ENCODE measurements at places on chromosomes 4 and X.

DNA sequence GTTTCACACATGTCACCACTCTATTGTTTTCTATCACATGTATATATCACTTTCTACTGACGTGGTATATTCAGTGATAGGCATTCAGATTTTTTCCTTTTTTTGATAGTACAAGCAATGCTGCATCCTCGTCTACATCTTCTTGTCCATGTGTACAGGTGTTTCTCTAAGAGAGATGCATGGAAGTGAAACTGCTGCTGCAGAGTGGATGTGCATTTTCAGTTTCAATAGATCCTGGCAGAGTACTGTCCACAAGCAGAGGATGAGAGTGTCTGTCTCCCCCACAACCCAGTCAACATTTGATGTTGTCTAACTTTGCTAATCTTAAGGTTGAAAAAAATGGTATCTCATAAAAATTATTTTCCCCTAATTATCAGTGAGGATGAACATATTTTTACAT is 194.0 kb upstream of the CASK start:
- DNase-seq, result no peak

DNA sequence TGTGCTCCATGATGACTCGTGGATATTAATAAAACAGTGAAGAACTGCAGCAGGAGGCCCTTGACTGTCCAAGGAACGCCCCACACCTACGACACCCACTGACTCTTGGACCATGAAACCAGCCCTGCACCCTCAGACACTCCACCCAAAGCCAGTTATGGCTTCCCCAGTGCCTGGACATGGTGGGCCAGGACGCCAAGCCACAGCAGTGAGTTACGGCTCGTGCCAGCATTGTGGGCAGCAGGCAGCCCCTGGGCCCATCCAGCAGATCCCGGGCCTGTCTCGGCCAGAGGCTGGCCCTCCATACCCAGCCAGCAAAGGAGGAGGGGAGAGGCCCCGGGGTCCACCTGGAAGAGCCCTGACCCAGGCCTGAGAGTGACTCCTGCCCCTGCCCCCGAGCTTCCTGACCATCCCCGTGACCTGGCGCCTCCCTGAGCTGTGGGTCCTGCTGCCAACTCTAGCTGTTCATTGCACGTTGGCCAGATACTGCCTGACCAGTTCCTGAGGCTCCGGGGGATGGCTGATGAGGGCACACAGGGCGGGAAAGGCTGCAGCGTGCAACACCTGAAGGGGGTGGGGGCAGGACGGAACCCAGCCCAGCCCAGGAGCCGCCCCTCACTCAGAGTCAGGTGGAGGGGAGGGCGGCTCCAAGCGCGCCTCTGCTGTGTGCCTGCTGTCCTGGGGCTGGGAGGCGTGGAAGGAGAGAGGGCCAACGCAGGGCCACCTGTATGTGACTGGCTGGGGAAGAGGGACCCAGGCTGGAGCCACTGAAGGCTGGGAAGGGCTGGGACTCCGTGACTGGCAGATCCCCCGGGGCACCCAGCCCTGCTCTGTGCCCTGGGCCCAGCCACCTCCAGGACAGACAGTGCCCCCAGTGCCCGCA is 739 bp downstream of the SLC49A3 start:
- peak; percentile 13 for DNase-seq

- DNase-seq, result peak; percentile 58
Observed at GRCh38 chrX:107701493-107702121, 73.3 kb downstream of the PRPS1 start.

- no peak for DNase-seq
Observed at GRCh38 chr4:27728892-27729291, 868.3 kb downstream of the STIM2 start.

GRCh38 chr4:27828843-27829242 is 968.2 kb downstream of the STIM2 start:
- no peak for DNase-seq

- DNase-seq, result no peak
Observed at GRCh38 chr4:142380052-142380602, 466.0 kb downstream of the INPP4B start.

DNA sequence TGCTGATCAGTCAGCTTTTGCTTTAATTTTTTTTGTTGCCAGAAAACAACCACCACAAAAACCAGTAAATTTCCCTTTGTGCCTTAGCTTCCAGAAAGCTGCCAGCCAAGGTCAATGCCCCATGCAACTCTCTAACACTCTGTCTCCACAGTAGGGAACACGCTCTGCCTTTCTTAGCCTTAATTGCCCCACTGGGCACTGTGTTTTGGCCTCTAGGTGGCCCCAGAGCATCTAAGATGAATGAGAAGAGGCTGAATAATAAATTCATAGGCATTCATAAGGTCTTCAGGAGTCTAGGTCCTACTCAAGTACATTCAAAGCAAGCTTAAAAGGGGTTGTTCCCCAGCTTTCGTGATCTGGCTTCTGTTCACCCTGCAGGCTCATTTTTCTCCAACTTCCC is 57.7 kb upstream of the PASD1 start:
- no peak for DNase-seq
